ENCODE measurements at places on chromosomes 1 and 21.

- DNase-seq: no peak
Observed at GRCh38 chr21:42071146-42071737, at the start of gene UMODL1. TSS of gene UMODL1 (plus strand) at chr21:42071317. CDS start at chr21:42071317, 0 bp downstream.

GRCh38 chr1:161480381-161481035 is 24.7 kb upstream of the FCGR2A start:
- no peak for DNase-seq

DNA sequence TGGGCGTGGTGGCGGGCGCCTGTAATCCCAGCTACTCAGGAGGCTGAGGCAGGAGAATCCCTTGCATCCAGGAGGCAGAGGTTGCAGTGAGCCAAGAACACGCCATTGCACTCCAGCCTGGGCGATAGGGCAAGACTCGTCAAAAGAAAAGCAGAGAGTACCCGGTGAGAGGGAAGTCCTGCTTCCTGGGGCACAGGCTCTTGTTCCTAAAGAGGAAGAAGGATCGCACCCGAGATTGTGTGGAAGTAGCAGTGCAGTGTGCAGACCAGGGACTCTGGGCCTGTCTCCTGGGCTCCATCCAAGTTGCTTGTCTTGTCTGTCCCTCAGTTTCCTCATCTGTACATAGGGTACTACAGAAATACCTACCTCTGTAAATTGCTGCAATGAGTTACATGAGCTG is 29.6 kb downstream of the NBPF3 start:
- DNase-seq: no peak

- DNase-seq: no peak
Observed at GRCh38 chr1:80053613-80054012, 1047.1 kb upstream of the ADGRL4 start.

- DNase-seq: no peak
Observed at GRCh38 chr1:220982686-220983085, 103.4 kb downstream of the HLX start.

GRCh38 chr1:39680751-39681150 is 8.8 kb upstream of the NT5C1A start:
- DNase-seq: no peak

GRCh38 chr1:41936107-41936506 is 17.4 kb upstream of the HIVEP3 start:
- peak; percentile 99 for DNase-seq

DNA sequence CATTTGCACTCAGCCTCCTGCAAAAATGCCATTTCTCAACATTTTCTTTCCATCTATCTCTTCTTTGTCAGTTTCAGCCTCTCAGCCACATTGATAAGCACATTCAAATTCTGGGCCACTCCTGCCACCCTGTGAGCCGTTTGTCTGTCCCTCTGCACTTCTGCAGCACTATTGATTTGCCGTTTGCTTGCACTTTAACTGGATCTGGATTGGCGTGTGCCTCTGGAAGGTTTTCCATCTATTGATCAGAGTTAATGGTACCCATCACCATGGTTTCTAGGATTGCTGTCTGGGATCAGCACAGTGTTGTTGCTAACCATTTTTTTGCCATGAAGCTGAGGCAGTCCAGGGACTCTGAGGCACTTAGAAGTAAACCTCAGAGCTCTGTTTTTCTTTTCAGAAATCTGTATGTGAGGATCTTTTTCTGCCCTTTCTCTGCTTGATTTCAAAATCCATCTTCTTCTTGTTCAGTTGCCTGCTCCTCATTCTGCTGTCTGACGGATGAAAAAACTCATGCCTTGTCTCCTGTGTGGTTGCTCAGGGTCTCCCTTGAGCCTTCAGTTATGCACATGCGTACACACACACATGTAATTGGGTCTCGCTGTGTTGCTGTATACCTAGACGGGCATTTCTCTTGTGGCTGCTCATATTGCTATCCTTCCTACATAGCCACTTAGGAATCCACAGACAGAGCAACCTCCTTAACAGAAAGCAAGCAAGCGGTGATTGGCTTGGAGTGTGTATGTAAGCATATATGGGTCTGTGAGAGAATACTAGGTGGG is 67.9 kb downstream of the NOS1AP start:
- no peak for DNase-seq

All from NCI-H2029 (cell line).